ENCODE measurements at places on chromosomes 11 and 22. TPM values are rescaled to one million over a fixed set of nuclear protein-coding genes. Genes with fewer than 3 reads are reported as not detected.

DNA sequence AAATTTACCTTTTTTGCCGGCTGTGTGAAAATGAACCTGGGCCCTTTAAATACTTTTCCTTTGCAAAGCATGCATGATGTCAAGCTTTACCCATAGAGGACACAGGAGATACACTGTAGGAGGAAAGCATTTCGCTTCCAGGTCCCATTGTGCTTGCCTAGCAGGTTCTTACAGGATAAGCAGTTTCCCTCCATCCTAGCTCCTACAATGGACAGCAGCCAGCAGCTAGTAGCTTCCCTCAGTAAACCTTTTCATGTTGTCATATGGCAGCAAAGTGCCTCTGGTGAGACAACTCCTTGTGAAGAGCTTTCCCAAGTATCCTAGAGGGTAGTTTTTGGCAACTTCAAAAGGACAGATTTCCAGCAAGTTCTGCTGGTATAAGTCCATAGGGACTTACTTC, 78.4 kb downstream of the RBFOX2 start:
- no peak overlapping the region for H3K27ac ChIP-seq
- no peaks in the 10 kb centered on the region for H3K36me3 ChIP-seq
- peaks cover 10% of the 10 kb centered on the region for H3K4me1 ChIP-seq
- H3K4me3 ChIP-seq: no peak overlapping the region

GRCh38 chr11:116689413-116690127, 83.2 kb downstream of the BUD13 start:
- H3K27ac ChIP-seq: no peak overlapping the region
- H3K36me3 ChIP-seq: no peaks in the 10 kb centered on the region
- no peaks in the 10 kb centered on the region for H3K27me3 ChIP-seq
- no peak overlapping the region for H3K4me3 ChIP-seq
- DNase-seq: no peak

DNA sequence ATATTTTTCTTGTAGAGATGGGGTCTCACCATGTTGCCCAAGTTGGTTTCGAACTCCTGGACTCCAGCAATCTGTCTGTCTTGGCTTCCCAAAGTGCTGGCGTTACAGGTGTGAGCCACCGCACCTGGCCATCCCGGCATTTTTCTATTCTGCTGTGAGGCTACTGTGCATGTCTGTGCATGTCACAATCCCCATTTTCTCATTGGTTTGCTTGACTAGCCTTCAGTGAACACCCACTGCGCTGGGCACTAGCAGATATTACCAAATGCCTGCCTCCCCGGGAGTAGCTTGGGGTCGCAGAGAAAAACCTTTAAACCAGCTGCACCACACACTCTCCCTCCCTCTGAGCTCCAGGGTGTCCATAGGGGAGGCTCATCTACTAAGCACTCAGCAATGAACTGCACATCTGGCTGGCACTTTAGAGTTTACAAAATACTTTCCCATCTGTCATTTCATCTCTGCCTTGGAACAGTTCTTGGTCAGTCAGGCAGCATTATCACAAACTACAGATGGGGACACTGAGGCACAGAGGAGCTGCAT, 4.9 kb downstream of the CSNK1E start:
- H3K4me1 ChIP-seq: peaks cover 25% of the 10 kb centered on the region
- no peaks in the 10 kb centered on the region for H3K27me3 ChIP-seq
- H3K36me3 ChIP-seq: peaks cover 3% of the 10 kb centered on the region

DNA sequence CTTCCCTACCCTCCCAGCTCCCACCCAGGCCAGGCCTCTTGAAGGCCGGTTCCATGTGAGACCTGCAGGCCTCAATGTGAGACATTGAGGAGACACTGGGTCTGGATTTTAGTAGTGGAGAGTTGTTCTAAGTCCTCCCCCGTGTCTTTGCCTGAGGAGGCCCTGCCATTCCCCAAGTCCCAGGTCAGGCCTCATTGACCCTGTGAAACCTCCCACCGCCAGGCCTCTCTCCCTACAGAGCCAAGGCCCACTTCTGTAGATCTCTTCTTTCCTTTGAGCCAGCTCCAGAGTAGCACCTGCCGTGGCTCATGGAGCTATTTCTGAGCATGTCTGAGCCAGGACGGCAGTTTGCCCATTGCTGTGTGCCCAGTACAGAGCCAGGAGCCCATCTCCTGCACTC, 1419.6 kb downstream of the TBC1D22A start:
- H3K4me3 ChIP-seq: no peak overlapping the region
- H3K27ac ChIP-seq: no peak overlapping the region
- no peaks in the 10 kb centered on the region for H3K36me3 ChIP-seq
- no peaks in the 10 kb centered on the region for H3K27me3 ChIP-seq
- no peak for DNase-seq

DNA sequence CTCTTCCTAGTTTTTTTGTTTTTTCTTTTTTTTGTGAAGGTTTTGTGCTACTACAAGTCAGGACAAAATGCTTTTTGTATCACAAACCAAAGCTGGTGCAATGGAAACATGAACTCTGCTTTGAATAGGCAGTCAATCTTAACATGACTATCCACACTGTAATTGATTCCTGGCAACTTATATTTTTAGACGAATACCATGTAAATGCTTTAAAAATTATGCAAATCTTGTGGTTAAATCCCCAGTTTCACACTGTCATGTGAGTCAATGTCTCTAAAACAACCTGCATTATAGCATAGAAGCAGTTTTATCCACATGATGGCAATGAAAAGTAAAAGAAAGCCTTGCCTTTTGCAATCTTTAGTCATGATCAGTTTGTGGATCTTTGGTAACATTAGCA, 8.9 kb downstream of the TRPC6 start:
- no peaks in the 10 kb centered on the region for H3K36me3 ChIP-seq
- H3K4me1 ChIP-seq: peaks cover 19% of the 10 kb centered on the region
- H3K27me3 ChIP-seq: no peaks in the 10 kb centered on the region
- H3K27ac ChIP-seq: no peak overlapping the region

- no peaks in the 10 kb centered on the region for H3K36me3 ChIP-seq
- no peak overlapping the region for H3K27ac ChIP-seq
- H3K4me1 ChIP-seq: peaks cover 9% of the 10 kb centered on the region
- H3K27me3 ChIP-seq: no peaks in the 10 kb centered on the region
- no peak for DNase-seq
These were observed 177.3 kb downstream of the ADAMTS15 start for GRCh38 chr11:130625578-130626306.

DNA sequence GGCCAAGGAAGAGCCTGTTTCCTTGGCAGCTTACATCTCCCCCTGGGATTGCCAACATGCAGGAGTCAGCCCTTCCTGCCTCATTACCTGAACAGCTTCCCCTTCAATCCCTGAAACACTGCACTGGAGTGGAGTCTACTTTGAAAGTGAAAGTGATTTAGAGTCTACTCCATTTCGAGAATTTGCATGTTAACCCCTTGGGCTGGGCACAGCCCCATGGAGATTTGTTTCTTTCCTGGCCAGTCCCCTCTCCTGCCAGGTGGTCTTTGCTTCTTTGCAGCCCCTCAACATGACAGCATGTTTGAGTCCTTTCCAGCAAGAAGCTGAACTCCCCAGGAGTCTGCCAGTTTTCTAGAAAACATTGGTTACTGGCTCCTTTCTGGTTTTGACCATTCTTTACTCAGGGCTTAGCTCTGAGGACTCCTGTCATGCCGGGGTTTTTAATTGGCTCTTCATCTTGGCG, 59.9 kb downstream of the TRAF6 start:
- H3K27ac ChIP-seq: no peak overlapping the region
- no peaks in the 10 kb centered on the region for H3K27me3 ChIP-seq
- H3K36me3 ChIP-seq: no peaks in the 10 kb centered on the region
- peaks cover 38% of the 10 kb centered on the region for H3K4me1 ChIP-seq
- no peak overlapping the region for H3K4me3 ChIP-seq

GRCh38 chr11:94671553-94672366, 96.4 kb upstream of the AMOTL1 start:
- no peaks in the 10 kb centered on the region for H3K27me3 ChIP-seq
- no peak overlapping the region for H3K27ac ChIP-seq
- H3K4me3 ChIP-seq: no peak overlapping the region

- H3K27ac ChIP-seq: no peak overlapping the region
- no peaks in the 10 kb centered on the region for H3K4me1 ChIP-seq
- no peak for DNase-seq
These were observed 15.6 kb upstream of the ZNF280A start for GRCh38 chr22:22535662-22536061.

DNA sequence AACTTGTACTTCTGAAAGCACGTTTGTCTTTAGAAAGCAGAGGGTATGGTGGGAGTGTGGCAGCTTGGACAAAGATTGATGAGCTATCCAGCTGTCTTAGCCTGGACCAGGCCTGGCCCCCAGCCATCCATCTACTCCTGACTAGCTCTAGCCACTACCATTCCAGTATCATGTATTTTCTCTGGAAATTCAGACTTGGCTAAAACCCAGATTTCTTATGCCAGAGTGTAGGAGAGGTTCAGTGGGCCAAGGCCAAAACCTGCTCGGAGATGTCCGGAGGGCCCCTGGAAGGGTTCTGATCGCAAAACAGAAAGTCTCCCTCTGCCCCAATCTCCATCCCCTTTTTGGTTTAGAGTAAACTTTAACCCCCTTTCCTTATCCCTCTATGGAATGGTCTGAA, 24.8 kb upstream of the MTCH2 start:
- no peak overlapping the region for H3K4me3 ChIP-seq
- DNase-seq: no peak
- H3K27ac ChIP-seq: no peak overlapping the region
- no peaks in the 10 kb centered on the region for H3K36me3 ChIP-seq
- H3K27me3 ChIP-seq: no peaks in the 10 kb centered on the region

DNA sequence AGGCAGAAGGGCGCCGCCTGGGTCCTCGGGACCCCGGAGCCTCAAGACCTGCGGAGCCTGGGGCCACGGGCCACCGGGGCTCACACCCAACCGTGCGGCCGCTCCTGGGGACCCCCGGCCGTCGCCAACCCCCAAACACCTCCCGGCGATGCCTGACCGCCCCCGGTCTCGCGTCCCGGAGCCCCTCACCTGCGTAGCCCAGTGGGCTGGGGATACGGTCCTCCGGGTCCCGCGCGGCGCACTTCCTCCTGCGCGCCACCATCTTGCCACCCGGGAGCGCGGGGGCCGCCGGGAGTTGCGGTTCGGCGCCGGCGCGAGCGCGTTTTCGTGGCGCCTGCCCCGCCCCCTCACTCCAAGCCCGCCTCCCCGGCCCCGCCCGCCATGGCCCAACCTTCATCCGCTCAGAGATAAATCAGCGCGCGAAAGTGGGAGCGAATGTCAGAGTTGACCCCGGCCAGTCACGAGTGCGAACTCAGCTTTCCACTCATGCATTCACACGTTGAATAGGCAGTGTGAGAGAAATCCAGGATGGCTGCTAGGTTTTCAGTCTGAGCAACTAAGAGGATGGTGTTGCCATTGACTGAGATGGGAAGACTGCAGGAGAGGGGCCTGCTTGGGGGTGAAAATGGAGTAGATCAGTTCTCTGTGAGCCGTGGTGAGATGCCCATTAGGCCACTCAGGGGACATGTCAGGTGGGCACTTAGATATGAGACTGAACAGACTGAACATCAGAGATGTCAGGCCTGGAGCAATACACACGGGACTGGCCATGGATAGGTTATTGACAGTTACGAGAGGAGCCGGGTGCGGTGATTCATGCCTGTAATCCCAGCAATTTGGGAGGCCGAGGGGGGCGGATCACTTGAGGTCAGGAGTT, at the start of gene RRP7A:
Gene RRP7A, minus strand, starts transcription at position 272 of the 877 bp plus-strand sequence. Its CDS starts 10 bp downstream, at position 262.
- DNase-seq: peak; percentile 90
- H3K27me3 ChIP-seq: no peaks in the 10 kb centered on the region
- no peak within 1 kb of the TSS for H3K27ac ChIP-seq

GRCh38 chr11:105429096-105429910, 180.6 kb upstream of the GRIA4 start:
- no peaks in the 10 kb centered on the region for H3K27me3 ChIP-seq
- no peaks in the 10 kb centered on the region for H3K36me3 ChIP-seq
- no peak overlapping the region for H3K4me3 ChIP-seq
- peaks cover 10% of the 10 kb centered on the region for H3K4me1 ChIP-seq

DNA sequence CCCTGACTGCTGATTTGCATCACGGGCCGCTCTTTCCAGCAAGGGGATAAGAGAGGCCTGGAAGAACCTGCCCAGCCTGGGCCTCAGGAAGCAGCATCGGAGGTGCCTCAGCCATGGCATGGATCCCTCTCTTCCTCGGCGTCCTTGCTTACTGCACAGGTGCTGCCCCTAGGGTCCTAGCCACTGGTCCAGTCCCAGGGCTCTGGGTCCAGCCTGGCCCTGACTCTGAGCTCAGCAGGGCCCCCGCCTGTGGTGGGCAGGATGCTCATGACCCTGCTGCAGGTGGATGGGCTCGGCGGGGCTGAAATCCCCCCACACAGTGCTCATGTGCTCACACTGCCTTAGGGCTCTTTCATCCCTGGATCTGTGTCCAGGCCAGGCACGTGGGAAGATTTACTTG, 7.0 kb upstream of the IGLL5 start:
- DNase-seq: no peak
- H3K27me3 ChIP-seq: peaks cover 73% of the 10 kb centered on the region
- H3K36me3 ChIP-seq: no peaks in the 10 kb centered on the region
- H3K4me3 ChIP-seq: no peak overlapping the region
- H3K27ac ChIP-seq: no peak overlapping the region

GRCh38 chr11:65320386-65321075, 5.9 kb downstream of the CDC42EP2 start:
- H3K36me3 ChIP-seq: no peaks in the 10 kb centered on the region
- H3K27me3 ChIP-seq: no peaks in the 10 kb centered on the region

DNA sequence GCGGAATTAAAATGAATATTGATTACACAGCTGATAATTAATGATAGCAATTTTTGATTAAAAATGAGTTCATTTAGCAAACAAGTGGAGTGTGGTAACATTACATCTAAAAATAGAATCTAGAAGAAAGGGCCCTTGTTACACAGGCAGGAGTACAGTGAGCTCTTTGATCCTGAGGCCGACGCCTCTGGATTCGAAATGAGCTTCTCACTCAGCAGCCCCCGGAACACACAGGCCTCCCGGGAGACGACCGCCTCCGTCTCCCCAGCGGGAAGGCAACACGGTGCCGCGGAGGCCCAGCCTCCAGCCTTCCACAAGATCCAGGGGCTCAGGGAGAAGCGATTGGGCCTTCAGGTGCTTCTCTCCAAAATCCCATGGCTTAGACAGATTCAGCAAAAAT, 379.1 kb downstream of the BRD1 start:
- DNase-seq: no peak
- no peak overlapping the region for H3K4me3 ChIP-seq
- no peaks in the 10 kb centered on the region for H3K36me3 ChIP-seq

- no peaks in the 10 kb centered on the region for H3K27me3 ChIP-seq
- no peak overlapping the region for H3K27ac ChIP-seq
- no peaks in the 10 kb centered on the region for H3K4me1 ChIP-seq
- no peak overlapping the region for H3K4me3 ChIP-seq
These were observed 33.6 kb upstream of the FIBIN start for GRCh38 chr11:26960281-26960680.

DNA sequence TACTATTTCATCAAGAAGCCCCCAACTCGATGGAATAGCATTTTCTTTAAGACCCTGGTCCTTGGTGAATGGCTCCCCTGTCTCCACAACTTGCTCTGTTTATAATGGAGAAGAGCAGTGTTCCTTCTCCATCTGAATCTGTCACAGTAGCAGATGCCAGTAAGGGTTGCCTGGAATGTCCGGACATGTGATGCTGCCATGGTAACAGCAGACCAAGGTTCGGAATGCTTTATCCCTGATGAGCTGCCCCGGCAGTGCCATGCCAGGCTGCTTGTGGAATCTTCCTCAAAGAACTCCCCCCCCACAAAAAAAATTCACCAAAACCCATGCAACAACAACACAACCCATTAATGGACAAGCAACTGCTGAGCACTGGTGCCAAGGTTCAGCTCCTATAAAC, 72.5 kb downstream of the KCNC1 start:
- H3K27ac ChIP-seq: no peak overlapping the region
- DNase-seq: no peak
- no peaks in the 10 kb centered on the region for H3K27me3 ChIP-seq
- H3K36me3 ChIP-seq: no peaks in the 10 kb centered on the region
- H3K4me3 ChIP-seq: no peak overlapping the region

LMO1 gene
- total RNA-seq: 2.9 TPM

BACE1-AS gene
- total RNA-seq: 7.6 TPM

FGF4 gene
- 0.22 TPM for total RNA-seq

SHANK2 gene
- 8.1 TPM for total RNA-seq

PDGFB gene
- total RNA-seq: 0.65 TPM

MYO18B gene
- 0.09 TPM for total RNA-seq

HBD gene
- not detected for total RNA-seq

Measured in neural progenitor cell (in vitro differentiated cells).